Neural crest cell (in vitro differentiated cells): ENCODE measurements at places on chromosomes 6 and 20. TPM values are rescaled to one million over a fixed set of nuclear protein-coding genes. Genes with fewer than 3 reads are reported as not detected.

Gene CASP8AP2
- 36.6 and 38.3 TPM in 2 replicates for total RNA-seq

DNA sequence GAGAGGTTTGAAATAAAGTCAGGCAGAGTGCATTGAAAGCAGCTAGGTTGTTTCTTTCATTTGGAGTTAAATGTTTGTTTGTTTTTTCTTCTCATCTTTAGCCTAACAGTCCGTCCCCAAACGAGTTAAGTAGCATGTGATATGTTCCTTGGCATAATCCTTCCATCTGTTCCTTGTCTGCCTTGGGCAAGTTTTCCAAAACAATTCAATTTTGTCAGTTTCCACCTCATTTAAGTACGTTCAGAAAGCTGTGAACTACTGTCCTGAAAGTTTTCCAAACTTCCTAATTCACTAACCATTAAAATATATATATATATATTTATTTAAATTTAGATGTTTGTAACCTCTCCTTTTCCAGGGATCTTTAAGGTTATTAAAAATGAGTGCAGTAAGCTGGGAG, 61.8 kb upstream of the HDAC2 start:
- DNase-seq, result no peak

- no peak for DNase-seq
Observed at GRCh38 chr20:43151256-43151655, 38.5 kb downstream of the PTPRT start.

DNA sequence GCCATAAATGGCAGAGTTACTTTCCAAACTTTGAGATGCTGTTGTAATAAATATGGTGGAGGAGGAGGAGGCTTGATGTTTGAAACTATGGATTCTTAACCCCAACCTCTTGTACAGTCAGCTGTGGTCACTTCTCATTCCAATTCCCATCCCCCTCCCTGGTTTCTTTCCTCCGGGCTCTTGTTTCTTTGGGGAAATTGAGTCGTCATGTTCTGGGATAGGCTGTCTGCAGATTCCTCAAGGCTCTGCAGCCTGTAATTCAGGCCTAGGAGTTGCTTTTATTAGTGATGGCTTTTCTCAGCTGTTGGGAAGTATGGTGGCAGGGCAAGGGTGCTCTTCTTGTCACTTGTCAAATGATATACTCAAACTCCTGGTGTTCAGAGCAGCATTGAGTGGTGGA, 2.6 kb downstream of the PTK7 start:
- no peak for DNase-seq

DNA sequence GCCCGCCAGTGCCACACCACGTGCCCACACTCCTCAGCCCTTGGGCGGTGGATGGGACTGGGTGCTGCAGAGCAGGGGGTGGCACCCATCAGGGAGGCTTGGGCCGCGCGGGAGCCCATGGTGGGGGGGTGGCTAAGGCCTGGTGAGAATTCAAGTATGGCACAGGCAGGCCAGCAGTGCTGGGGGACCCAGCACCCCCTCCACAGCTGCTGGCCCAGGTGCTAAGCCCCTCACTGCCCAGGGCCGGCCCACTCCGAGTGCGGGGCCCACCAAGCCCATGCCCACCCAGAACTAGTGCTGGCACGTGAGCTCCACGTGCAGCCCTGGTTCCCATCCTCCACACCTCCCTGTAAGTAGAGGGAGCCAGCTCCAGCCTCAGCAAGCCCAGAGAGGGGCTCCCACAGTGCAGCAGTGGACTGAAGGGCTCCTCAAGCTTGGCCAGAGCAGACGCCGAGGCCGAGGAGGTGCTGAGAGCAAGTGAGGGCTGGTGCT, 1091.1 kb upstream of the GJE1 start:
- DNase-seq, result no peak
